ENCODE measurements at places on chromosomes 6 and 20.

GRCh38 chr6:79634491-79635231 is 3.5 kb downstream of the SH3BGRL2 start:
- DNase-seq = no peak

DNA sequence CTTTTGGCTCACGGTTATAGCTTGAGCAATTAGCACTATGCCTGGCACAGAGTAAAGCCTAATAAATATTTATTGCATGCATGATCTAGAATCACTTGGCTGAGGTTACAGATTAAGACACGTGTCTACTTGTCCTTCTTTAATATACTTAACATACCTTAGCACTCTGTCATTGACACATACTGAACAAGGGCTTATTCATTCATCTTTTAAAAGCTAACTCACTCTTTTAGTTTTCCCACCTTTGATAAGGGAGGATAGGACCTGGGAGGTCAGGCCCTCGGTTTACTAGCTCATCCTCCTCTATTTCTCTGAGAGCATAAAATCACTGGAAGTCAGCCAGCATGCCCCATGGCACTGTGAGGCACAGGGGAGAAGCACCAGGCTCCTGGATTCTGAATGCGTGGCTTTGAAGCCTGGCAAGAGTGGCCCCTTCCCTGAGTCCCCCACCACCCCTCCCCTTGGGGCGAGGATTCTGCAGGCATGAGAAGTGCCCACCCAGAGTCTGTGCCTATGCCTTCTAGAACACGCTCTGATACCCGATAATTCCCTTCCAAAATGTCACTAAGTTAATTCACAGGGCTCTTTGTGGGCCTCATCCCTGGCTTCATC is 11.2 kb downstream of the ZCCHC3 start:
- no peak for DNase-seq

- DNase-seq = no peak
These were observed 30.6 kb downstream of the HIVEP2 start for GRCh38 chr6:142914369-142914768.

DNA sequence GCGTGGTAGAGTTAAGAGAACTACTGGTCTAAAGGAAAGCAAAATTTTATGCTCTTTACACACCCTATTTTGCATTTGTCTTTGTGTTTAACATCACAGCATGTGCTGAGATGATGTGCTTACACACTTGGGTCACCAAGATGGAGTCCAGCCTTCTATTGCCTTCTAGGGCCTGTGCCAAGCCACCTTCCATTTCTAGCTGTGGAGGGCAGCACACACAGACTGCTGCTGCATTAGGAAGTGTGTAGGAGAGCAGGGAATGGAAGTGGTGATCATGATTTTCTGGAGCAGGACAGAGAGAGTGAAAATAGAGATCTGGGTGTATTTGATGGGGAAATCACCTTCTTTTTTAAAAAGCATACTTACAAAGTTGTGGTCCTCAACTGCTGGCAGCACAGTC is 191.6 kb downstream of the SOX4 start:
- no peak for DNase-seq

DNA sequence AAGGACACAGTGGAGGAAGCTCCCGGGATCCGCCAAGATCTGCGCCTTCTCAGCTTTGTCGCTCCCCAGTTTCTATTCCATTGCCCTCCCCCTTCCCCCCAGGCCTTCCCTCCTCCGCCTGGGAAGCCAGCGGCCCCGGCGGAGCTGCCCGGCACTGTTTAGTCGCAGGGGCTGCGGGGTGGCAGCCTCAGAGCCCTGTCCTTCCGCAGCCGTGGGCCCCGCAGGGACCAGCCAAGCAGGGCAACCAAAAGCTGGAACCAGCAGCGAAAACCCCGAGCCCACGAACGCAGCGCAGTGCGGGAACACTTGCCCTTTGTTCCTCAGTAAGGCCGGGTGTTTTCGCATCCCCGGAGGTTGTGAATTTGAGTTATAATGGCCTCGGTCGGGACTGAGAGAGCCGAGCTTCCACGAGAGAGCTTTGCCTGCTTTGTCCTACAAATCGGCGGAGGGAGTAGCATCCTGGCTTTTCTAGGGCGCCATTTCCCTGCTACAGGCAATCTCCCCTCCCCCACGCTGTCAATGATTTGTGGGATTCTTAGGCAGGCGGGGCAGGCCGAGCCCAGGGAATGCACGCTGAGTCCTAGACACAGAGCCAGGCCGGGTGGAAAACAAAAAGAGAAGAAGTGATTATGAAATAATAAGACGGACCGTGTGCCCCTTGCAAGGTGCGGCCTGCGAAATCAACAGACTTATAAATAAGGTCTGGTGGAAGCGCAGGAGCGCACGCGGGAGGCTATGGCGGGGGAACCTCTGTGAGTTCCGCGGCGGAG is 4.0 kb upstream of the TUBB2B start:
- DNase-seq = peak; percentile 80

DNA sequence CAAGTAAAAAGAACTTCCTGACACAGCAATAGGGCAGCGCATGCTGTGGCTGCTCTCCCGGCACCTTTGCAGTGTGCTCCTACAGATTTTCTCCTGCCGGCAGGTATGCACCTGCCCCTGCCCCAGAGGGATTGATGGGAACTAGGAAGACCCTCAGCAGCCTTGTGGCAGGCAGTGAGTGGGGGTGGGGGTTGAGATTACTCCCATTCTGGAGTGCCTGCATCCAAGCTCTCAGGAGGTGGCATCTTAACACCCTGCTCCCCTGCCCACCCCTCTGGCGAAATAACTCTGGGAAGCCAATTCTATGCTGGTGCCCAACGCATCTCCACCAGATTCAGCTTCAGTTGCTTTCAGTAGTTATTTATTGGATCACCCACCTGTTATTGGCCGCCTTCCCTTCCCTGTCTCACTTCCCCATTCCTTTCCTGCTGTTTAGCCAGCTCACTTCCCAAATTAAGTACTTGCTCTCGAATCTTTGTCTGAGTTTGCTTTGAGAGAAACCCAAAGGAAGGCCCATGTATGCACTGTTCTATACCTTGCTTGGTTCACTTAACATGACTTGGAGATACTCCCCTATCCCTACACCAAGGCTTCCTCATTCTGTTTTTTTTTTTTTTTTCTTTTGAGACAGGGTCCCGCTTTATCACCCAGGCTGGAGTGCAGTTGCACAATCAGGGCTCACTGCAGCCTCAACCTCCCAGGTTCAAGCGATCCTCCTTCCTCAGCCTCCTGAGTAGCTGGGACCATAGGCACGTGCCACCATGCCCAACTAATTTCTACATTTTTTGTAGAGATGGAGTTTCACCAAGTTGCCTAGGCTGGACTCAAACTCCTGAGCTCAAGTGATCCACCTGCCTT is 29.3 kb upstream of the SLC23A2 start:
- no peak for DNase-seq

GRCh38 chr20:64038565-64039292 is 2.7 kb downstream of the C20orf204 start:
- DNase-seq = peak; percentile 76

DNA sequence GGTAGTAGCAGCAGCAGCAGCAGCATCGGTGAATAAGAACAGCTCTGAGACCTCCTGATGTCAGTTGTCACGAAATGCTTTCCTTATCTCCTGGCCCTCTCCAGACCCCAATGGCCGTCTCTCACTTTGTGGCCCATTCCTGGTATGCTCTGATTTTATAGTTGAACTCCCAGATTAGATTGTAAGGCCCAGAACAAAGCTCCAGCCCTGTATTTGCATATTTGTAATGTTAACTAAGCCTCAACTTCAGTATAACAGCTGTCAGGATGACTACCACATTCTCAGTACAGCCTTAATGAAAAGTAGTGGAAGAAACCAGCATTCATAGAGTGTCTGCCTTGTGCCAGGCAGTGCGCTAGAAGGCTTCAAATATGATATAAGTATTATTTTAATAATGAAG is 180.9 kb downstream of the SASH1 start:
- peak; percentile 44 for DNase-seq

DNA sequence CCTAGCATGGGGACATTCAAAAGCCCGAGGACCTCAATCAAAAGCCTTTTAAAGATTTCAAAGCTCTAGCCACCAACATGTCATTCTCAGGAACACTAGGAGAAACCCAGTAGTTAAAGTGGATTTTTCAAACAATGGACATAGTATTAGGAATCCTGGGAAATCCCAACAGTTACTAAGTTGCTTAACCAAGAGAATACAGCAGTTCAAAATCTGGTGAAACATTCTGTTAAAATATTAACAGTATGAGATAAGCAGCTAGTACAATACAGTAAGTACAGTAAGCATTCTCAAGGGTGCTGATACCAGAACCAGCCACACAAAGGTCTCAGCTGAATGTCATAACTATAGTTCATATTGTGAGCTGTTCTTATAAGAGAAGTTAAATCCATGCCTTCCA is 68.6 kb downstream of the CDK19 start:
- no peak for DNase-seq

GRCh38 chr20:46438156-46438750 is 31.8 kb upstream of the ELMO2 start:
- peak; percentile 37 for DNase-seq

- no peak for DNase-seq
These were observed 350.0 kb upstream of the PRND start for GRCh38 chr20:4371623-4372251.

GRCh38 chr20:25525867-25526266 is 59.5 kb downstream of the NINL start:
- DNase-seq = peak; percentile 96

DNA sequence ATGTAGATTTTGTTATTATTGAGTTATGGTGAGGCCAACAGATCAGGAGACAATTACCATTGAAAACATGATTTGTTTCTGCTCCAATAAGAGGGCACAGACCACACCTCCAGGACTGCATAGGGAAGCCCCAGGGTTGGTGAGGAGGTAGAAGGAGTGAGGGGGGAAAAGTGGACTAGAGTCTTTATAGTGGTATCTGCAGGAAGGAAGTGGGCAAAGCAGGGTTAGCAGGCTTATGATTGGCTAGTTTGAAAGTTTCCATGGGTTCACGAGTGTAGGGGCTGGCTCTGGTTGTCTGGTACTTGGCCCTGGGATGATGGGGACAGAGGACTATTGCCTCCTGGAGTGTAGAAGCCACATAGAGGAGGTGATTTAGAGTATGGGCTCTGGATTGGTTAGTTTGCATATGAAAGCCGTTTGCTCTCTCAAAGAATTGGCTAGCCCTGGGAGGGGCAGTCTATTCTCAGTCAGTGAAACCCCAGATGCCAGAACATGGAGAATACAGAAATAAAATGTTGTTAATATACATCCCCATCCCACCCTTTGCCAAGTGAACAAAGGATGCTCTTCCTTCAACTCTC is 156.6 kb downstream of the KLHL32 start:
- DNase-seq = no peak

All from EL (cell line).